Karpas-422 (cell line): ENCODE measurements at places on chromosomes 3 and 15. TPM values are rescaled to one million over a fixed set of nuclear protein-coding genes. Genes with fewer than 3 reads are reported as not detected.

CPLX3 gene
- 5.2 and 7.3 TPM in 2 replicates for total RNA-seq

CCR5 gene
- total RNA-seq, result not detected in 2 replicates

CCR9 gene
- total RNA-seq, result not detected in 2 replicates

ABCF3 gene
- 61.6 and 62.9 TPM in 2 replicates for total RNA-seq
